ENCODE measurements at places on chromosomes 6 and 20. TPM values are rescaled to one million over a fixed set of nuclear protein-coding genes. Genes with fewer than 3 reads are reported as not detected.

GRCh38 chr6:56652231-56652630 lies 9.5 kb upstream of the DST start:
- DNase-seq: no peak

GRCh38 chr6:130075879-130076460 lies 57.6 kb downstream of the L3MBTL3 start:
- DNase-seq: no peak

- DNase-seq: no peak
These were observed 23.1 kb downstream of the MAN1A1 start for GRCh38 chr6:119326291-119327005.

The PI16 gene
- total RNA-seq: 0.59 TPM

The SPATS1 gene
- total RNA-seq: not detected

The STX11 gene
- 0.69 TPM for total RNA-seq
